ENCODE measurements at places on chromosomes 5 and 9.

GRCh38 chr9:23380821-23381220 is 445.2 kb downstream of the ELAVL2 start:
- no peak for DNase-seq

GRCh38 chr9:18705796-18706392 is 231.9 kb downstream of the ADAMTSL1 start:
- no peak for DNase-seq

DNA sequence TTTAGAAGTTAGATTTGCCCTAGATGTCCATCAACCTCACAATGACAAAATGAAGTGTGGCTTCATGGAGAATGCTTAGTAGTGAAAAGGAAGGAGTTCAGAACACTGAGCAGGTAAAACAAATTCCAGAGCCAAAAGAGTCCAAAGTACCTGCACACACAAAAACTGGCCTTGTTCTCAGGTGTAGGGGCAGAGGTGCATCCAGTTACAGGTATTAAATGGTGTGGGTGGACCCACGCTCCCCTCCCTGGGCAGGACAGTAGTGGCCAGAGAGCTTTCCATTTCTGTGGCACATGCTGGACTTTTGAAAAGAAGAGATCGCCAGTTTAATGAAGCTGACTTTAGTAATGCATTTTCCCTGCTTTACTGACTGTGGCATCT is 47.2 kb downstream of the SECISBP2 start:
- DNase-seq: no peak

- DNase-seq: peak; percentile 57
Observed at GRCh38 chr5:1134478-1134877, 22.6 kb upstream of the SLC12A7 start.

- no peak for DNase-seq
Observed at GRCh38 chr5:133841831-133842750, 126.3 kb downstream of the C5orf15 start.

DNA sequence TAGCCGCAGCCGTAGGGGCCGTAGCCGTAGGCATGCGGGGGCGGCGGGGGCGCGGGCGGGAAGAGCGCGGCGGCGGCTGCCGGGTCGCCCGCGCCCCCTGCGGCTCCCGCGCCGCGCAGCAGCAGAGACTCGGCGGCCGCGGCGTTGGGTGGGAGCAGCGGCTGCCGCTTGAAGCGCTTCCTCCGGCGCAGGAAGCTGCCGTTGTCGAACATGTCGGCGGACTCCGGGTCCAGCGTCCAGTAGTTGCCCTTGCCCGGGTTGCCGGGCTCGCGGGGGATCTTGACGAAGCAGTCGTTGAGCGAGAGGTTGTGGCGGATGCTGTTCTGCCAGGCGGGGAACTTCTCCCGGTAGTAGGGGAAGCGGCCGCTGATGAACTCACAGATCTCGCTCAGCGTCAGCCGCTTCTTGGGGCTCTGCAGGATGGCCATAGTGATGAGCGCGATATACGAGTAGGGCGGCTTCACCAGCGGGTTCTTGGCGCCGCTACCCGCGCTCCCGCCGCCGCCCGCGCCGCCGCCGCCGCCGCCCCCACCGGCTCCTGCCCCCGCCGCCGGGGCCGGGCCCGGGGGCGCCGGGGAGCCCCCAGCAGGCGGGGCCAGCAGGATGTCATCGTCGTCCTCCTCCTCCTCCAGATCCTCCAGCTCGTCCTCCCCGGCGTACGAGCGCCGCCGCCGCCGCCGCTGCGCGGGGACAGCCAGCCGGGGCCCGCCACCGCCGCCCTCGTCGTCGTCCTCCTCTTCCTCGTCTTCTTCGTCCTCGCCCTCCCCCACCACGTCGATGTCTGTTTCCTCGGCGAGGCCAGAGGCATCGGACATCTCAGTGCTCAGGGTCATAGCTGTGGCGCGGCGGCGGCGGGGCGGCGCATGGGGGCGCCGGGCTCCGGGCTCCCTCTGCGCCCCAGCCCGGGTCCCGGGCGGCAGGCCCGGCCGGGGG is 781 bp downstream of the FOXD1 start:
- no peak for DNase-seq

DNA sequence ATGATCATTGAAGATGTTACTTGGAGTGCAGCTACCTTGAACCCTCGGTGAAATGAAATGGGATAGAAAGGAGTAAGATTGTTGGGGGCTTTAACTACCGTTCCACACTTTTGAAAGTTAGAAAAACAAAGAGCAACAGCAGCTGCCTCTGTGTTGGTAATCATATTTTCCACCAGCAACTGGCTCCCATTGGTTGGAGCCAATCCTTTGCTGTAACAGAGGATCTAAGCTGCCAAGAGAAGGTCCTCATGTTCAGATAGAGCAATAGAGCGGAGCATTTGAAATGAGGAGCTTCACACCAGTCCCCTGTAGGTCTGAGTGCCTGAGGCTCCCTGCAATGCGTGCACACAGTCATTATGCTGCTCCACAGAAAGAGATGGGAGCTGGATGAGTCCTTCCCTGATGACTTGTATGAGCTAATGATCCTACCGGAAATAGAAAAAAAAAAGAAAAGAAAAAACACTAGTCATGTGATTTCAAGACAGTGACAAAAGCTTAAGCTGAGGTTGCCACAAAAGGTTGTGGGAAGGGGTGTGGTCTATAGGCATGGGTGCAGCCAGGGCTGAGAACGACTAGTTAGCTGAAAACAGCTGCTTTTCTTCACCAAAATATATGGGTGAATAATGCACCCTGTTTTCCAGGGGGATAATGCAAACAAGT is 300.7 kb downstream of the MLLT3 start:
- DNase-seq: peak; percentile 32

DNA sequence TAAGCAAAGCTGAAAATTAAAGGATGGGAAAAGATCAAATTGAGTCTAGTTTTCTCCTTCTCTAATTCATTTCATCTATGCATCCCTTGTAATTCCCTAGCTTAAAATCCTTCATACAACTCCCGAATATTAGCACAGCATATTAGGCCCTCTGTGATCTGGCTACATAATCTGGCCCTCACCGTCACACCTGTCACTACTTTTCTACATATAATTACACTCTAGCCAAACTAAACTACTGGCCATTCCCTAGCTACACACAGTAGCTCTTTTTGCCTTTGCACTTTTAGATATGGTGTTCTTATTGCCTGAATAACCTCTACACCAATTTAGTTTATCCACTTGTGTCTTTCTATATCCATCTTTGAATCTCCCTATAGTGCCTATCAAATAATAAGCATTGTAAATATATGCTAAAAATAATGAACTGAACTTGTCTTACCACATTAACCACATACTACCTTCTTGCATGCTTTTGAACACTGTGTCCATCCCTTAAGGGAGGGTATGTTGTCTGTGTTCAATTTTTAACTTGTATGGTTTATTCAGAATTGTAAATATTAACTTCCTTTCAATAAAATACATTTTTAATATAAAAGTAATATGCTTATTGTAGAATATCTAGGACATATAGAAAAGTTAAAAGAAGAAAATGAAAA is 15.9 kb downstream of the RANBP6 start:
- no peak for DNase-seq

GRCh38 chr5:178224403-178224802 is 8.2 kb downstream of the PHYKPL start:
- no peak for DNase-seq

GRCh38 chr9:34070606-34071324 is 22.1 kb upstream of the UBAP2 start:
- no peak for DNase-seq

DNA sequence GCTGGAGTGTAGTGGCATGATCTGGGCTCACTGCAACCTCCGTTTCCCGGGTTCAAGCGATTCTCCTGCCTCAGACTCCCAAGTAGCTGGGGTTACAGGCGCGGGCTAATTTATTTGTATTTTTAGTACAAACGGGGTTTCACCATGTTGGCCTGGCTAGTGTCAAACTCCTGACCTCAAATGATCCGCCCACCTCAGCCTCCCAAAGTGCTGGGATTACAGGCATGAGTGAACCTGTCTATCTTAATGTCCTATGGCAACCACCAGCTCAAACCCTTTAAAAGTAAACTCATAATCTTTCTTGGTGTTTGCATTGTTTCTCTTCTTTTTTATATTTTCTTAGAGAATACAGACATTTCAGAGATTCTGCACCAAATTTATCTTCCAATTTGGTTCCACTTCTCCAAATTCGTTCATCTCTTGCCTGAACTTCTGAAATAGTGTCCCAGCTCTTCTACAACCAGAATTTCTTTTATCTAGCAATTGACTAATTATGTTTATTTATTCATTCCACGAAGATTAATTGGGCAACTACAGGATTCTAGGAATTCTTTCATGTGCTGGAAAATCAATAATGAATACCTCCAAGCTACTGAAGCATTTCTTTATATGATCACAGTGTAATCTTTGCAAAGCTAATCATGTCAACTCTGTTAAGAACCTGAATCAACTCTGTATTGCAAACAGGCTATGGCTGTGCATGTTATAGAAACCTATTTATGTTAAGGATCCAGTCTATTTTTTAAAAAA is 60.0 kb upstream of the TYRP1 start:
- DNase-seq: no peak

DNA sequence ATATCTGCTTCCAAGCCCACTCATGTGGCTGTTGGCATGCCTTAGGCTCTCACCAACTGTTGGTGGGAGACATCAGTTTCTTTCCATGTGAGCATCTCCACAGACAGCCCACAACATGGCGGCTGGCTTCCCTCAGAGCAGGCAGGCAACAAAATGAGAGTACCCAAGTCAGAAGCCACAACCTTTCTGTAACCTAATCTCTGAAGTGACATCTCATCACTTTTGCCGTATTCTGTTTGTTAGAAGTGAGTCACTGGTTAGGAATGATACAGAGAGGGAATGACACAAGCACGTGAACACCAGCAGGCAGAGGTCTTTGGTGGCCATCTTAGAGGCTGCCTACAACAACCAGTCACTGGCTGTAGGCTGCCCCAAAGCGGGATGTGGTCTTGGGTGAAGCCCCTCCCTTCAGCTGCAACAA is 88.6 kb upstream of the RASGRF2 start:
- no peak for DNase-seq

- no peak for DNase-seq
Observed at GRCh38 chr5:10836986-10837385, 76.0 kb upstream of the DAP start.

- DNase-seq: no peak
Observed at GRCh38 chr5:135450336-135450735, 1.8 kb downstream of the TIFAB start.

DNA sequence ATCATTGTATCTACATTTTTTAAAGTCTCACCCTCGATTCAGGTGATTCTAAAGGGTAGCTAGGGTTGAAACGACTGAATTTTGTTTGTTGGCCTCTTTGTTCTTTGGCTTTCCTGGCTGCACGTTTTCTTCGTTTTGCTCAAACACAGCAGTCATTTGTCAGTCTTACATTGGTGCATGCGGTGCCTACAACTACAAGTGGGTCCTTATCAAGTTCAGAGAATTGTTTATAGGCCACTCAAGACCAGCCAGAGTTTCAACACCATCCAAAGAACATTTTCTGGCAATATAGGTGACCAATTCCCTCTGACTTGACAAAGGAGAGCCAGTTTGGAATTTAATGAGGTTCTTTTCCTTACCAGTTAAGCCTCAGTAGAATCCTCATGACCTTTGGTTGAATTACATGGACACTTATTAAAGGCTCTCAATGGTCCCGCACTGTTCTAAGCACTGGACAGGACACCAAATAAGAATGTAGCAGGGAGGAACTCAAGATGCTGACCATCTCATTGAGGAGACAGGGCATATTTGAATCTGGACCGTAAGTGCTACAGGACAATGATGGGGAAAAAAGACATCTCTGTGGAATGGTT is 119.0 kb upstream of the DMRT1 start:
- no peak for DNase-seq

DNA sequence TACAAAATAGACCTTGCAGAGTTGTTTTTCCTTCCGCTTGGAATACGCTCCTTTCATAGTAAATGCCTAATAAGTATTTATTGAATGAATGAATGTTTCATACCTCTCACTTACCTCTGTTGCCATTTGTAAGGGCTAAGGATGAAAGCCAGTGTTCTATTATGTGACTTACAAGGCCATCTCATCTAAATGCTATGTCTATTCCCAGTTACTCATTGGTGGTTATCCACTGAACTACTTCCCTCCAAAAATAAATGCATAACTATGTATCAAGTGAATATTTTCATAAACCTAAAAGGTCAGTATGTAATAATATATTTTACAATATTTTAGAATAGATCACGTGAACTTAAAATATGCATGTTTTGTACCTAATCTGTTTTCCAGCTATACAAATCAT is 670.5 kb upstream of the RGMB start:
- no peak for DNase-seq

- no peak for DNase-seq
Observed at GRCh38 chr5:39249564-39250274, 30.4 kb upstream of the FYB1 start.

DNA sequence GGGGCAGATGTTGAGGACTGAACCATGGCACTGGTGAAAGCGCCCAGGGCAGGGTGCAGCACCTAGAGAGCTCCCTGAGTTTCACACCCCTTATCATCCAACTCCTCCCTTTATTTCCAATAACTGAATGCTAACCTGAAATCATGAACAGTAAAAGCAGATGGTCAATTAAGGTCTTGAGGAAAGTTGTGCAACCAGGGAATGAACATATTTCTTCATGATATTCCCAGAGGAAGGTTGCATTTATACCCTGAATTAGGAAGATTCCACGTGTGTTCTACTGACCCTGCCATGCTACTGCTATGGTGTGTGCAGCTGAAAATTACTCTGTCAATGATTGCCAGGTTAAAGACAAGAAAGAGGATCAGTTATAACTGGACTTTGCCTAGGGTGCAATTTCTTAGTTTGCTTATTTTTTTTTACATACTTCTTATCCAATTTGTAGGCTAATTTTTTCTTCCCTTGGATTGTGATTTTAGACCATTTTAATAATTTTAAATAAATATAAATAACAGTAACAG is 319.8 kb downstream of the SEMA5A start:
- DNase-seq: no peak

GRCh38 chr5:102910240-102911226 is 155.4 kb downstream of the PAM start:
- DNase-seq: no peak

GRCh38 chr5:126044931-126045565 is 378.2 kb upstream of the GRAMD2B start:
- DNase-seq: no peak

DNA sequence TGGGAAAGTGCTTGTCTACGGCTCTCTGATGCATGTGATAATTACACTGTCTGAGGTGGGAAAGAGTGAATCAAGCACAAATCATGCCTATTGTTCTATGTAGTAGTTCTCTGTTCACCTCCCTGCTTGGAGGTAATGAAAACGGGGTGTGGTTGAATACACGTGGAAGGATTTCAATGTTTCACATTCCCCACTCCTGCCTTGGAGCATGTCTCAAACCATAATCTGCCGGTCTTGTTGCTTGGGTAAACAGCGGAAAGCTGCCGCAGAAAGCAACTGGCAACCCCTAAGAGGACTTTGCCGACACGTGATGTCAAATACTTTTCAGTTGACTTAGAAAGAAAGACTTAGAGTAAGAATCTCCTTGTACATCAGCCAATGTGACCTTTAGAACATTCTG is 63.5 kb upstream of the MOCS2 start:
- no peak for DNase-seq

- DNase-seq: no peak
Observed at GRCh38 chr5:171157276-171157675, 151.8 kb upstream of the TLX3 start.

Measured in Right ventricle myocardium inferior (tissue), 1 donor.